ENCODE measurements at places on chromosomes 3 and 15. TPM values are rescaled to one million over a fixed set of nuclear protein-coding genes. Genes with fewer than 3 reads are reported as not detected.
A peak's percentile ranks its signal among the peaks of the same experiment; 100 is the strongest.

DNA sequence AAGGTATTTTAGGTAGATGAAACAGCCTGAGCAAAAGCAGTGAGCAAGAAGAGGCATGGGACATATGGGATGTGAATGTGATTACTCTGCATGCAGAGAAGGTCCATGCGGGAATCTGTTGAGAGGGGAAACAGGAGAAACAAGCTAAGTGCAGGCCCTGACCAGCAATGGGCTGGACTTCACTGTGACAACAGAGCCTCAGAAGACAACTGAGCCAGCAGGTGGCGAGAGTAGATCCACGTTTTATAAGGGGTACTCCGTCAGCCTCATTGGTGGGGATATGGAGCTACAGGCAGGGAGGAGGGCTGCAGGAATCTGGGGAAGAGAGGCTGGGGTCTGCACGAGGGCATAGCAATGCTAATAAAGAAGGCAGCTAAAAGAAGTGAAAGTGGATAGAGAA, 405.9 kb upstream of the LMCD1 start:
- no peak overlapping the region for H3K4me3 ChIP-seq
- H3K4me1 ChIP-seq: no peaks in the 10 kb centered on the region
- no peaks in the 10 kb centered on the region for H3K27me3 ChIP-seq
- H3K36me3 ChIP-seq: no peaks in the 10 kb centered on the region

DNA sequence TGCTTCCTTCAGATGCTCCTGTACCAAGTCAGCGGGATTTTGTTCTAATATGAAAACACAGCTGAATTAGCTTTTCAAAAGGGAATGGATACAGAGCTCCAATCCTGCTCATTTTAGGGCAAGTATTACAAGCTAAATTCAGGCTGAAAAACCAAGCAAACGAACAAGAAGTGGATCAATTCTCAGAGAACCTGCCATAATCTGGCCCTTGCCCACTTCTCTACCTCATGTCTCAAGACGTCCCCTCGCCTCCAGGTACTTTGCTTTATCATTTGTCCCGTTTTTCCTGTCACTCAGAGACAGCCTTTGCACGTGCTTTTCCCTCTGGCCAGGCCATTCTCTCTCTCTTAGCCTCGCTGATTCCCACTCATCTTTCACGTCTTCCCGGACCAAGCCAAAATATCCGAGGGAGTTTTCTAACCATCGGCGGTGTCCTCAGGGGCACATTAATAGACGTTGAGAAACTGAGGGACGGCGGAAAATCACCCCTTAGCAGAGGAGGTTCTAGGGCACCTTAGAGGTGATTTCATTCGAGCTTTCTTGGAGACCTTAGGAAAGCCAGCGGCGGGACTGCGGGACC, 654 bp downstream of the SUSD5 start:
- H3K27ac ChIP-seq: no peak overlapping the region
- H3K27me3 ChIP-seq: peaks cover 50% of the 10 kb centered on the region
- H3K4me1 ChIP-seq: peaks cover 6% of the 10 kb centered on the region
- H3K36me3 ChIP-seq: no peaks in the 10 kb centered on the region
- peak overlapping the region; percentile 53 for H3K4me3 ChIP-seq

- no peaks in the 10 kb centered on the region for H3K36me3 ChIP-seq
- no peaks in the 10 kb centered on the region for H3K4me1 ChIP-seq
- H3K27me3 ChIP-seq: peaks cover 4% of the 10 kb centered on the region
- no peak overlapping the region for H3K4me3 ChIP-seq
Measured at GRCh38 chr3:39631136-39631535, 163.7 kb downstream of the MOBP start.

DNA sequence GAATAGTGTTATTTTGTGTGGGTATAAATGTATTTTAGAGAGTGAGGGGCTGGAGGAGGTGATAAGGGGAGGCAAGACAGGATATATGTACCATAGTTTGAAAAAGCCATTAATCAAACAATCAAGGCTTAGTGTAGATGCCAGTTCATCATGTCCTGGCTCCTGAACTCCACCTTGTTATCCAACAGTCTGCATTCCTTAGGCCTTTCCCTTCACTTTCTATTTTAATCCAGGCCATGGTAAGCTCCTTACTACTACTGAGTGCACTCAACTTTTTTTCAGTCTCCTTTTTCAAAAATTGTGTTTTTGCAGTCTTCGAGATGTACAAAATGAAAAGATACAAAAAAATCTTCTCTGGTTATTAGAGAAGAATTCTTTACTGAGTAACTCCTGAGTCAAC, 700.5 kb upstream of the NAALADL2 start:
- peaks cover 64% of the 10 kb centered on the region for H3K4me1 ChIP-seq
- H3K27me3 ChIP-seq: no peaks in the 10 kb centered on the region
- DNase-seq: peak; percentile 14
- peaks cover 19% of the 10 kb centered on the region for H3K36me3 ChIP-seq
- H3K4me3 ChIP-seq: peak overlapping the region; percentile 55

- H3K4me1 ChIP-seq: peaks cover 24% of the 10 kb centered on the region
- no peak overlapping the region for H3K4me3 ChIP-seq
- H3K36me3 ChIP-seq: no peaks in the 10 kb centered on the region
- peak; percentile 50 for DNase-seq
Measured at GRCh38 chr3:185976977-185977678, 39.3 kb upstream of the TRA2B start.

DNA sequence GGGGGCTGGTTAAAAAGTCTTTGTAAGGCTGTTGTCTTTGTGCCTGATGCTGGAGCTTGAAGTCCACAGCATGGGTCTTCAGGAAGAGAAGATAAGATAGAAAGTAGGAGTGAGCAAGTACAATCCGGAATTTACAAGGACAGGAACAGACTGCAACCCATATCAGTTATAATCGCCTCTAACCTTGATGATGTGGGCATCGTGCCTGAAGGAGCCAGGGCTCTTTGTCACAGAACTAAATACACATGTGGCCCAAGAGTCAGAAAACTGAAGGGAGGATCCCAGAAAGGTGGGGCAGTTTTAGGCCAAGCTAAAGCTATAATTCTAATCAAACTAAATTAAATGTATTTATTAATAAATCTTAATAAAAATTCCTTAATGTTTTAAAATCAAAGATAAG, 132.2 kb downstream of the TMCO5A start:
- no peaks in the 10 kb centered on the region for H3K27me3 ChIP-seq
- no peak for DNase-seq
- H3K4me1 ChIP-seq: peaks cover 65% of the 10 kb centered on the region
- no peak overlapping the region for H3K4me3 ChIP-seq
- no peak overlapping the region for H3K27ac ChIP-seq
- H3K36me3 ChIP-seq: no peaks in the 10 kb centered on the region

GRCh38 chr15:59616379-59616778, 4.8 kb downstream of the GCNT3 start:
- H3K27me3 ChIP-seq: peaks cover 19% of the 10 kb centered on the region
- peaks cover 13% of the 10 kb centered on the region for H3K4me1 ChIP-seq
- no peaks in the 10 kb centered on the region for H3K36me3 ChIP-seq
- DNase-seq: no peak

DNA sequence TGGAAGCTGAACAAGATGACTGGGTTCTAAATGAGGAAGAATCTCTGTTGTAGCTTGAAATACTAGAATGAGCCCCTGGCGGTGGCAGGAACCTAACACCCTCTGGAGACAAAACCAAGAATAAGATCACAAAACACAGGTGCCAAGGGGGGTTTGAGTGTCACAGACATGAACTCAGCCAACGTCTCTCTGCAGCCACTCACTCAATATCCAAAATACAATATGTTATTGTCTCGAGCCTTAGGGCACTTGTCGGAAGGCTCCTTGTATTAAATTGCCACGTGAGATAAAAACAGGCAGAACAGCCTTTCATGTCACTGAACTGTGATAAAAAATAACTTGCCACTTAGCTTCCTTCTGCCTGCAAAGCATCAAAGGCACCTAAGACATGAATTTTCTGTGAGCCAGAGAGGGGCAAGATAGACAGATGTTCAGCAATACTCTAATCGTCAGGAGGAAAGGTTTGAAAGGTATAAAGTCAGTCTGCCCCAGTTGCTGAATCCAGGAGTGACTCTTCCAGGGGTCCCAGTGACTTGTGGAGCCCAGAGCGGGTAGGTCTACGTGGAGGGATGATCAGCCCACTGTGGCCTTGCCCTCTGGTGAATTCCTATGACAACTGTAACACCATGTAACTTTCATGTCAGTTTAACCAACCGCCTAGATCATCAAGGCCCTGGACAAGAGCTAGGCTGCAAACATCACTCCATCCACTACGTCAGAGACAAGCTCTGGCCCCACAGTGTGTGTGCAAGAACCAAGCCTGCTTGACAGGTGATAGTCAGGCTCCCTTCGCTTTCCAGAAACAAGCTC, 165.2 kb downstream of the OSBPL10 start:
- no peak overlapping the region for H3K4me3 ChIP-seq
- DNase-seq: no peak
- H3K27ac ChIP-seq: no peak overlapping the region
- H3K36me3 ChIP-seq: no peaks in the 10 kb centered on the region

DNA sequence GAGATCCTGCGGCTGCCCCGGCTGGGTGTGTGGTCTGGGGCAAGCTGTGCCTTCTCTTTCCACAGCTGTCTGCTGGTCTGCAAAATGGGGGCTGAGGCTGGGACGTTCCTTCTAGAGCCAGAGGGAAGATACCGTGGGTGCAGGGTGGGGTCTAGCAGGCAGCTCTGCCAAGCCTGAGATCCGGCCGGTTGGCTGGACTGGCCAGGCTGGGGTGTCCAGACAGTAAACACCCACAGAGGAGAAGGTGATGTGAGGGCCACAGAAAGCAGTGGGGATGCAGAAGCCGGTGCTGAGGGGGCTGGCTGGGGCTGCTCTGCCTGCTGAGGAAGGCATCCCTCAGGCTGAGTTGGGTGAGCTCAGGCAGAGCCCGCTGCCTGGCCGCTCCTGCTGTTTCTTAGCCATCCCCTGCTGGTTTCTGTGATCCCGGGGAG, 46.1 kb downstream of the FBLN2 start:
- DNase-seq: no peak
- no peaks in the 10 kb centered on the region for H3K27me3 ChIP-seq
- no peaks in the 10 kb centered on the region for H3K36me3 ChIP-seq
- no peak overlapping the region for H3K4me3 ChIP-seq

DNA sequence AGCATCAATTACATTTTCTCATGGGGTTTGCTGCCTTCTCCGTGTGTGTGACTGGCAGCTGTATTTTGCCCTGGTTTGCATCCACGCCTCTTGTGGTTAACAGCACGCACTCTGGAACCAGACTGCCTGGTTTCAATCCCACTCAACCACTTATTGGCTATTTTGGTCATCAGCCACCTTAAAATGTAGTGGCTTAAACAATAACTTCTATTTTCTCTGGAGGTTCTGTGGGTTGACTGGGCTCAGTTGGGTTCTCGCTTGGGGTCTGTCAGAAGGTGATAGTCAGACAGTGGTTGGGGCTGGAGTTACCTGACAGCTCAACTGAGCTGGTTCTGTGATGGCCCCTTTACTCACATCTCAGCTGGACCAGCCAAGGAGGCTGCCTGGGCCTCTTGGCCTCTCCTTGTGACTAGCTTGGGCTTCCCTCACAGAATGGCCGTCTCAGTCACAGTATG, 36.8 kb downstream of the EHD4 start:
- H3K4me1 ChIP-seq: peaks cover 67% of the 10 kb centered on the region
- H3K27ac ChIP-seq: no peak overlapping the region
- H3K4me3 ChIP-seq: no peak overlapping the region
- H3K27me3 ChIP-seq: no peaks in the 10 kb centered on the region

DNA sequence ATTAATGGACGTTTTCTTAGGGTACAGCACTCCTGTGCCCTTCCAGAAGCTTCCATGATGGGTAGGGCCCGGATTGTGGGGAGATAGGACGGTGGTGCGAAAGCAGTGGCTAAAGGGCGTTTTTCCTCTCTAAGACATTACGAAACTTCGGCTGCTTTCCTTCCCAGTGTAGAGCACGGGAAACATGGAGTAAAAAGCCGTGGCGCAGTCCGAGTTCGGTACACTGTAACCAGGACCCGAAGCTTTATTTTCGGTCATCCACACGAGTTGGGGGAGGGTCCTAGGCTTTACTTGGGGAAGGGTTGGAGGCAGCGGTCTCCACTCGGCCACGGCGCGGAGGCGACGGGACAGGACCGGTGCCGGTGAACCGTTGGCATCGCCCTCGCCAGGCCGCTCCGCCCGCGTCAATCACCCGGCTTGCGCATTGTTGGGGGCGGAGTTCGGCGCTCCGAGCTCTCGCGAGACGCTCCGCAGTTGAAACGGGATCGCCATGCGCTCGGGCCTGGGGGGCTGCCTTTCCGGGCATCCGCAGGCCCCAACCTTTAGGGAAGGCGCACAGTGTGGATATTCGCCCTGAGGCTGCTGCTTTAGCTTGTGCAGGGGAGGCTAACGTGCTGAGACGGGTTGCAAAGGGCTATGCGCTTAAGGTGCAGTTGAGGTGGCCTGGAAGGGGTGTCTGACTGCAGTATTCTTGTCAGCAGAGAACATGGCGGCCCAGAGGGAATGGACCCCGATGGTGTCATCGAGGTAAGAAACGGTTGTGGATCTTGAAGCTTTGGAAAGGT, 546 bp downstream of the EIF4A2 start:
- peaks cover 56% of the 10 kb centered on the region for H3K36me3 ChIP-seq
- peak; percentile 64 for DNase-seq
- H3K27ac ChIP-seq: peak overlapping the region; percentile 99
- H3K4me3 ChIP-seq: peak overlapping the region; percentile 99
- peaks cover 47% of the 10 kb centered on the region for H3K4me1 ChIP-seq
- peaks cover 20% of the 10 kb centered on the region for H3K27me3 ChIP-seq

DNA sequence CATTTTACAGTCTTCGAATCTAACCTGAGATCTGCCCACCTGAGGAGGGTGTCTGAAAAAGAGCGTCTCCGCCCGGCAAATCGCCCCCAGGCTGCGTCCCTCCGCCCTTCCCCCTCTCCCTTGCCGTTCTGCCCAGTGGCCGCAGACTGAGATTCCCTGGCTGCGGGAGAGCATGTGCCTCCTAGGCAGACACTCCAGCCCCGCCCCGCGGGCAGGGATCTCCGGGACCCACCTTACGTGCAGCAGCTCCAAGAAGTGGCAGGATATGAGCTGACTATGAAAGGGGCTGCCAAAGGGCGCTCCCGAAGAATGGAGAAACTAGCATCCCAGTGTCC, 2.7 kb upstream of the WNT5A start:
- peaks cover 11% of the 10 kb centered on the region for H3K27me3 ChIP-seq
- peak overlapping the region; percentile 98 for H3K4me3 ChIP-seq
- no peak for DNase-seq
- no peak overlapping the region for H3K27ac ChIP-seq

MITF gene
- 25.3 TPM for total RNA-seq

TAGLN3 gene
- not detected for total RNA-seq

MED12L gene
- 0.02 TPM for total RNA-seq

LIPC gene
- total RNA-seq: not detected

FAM227B gene
- total RNA-seq: 5.2 TPM

INKA1 gene
- total RNA-seq: 3.5 TPM

ATP6V1A gene
- 104 TPM for total RNA-seq
